ENCODE measurements at places on chromosomes 5 and 9.

DNA sequence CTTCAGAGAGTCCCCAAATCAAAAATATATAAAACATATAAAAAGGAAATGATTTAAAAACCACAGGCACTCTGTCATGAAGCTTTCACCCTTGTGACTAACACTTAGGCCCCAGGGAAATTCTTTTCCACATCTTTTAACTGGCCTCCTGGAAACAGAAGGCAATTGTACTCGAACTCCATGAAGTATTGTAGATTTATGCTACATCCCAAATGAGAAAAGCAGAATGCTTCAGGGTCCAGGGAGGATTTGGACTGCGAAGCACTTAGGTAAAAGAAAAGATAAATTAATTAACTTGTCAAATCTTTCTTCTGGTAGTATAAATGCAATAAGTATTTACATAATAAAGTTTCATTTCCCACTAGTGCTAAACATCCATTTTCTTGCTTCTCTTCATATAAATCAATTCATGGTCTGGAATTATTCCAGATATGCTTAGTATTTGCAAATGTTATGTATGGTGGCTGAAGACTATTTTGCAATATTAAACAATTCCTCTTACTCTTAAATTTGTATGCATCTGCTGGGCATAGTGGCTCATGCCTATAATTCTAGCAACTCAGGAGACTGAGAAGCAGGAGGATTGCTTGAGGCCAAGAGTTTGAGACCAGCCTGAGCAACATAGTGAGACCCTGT, 64.9 kb upstream of the ELL2 start:
- DNase-seq: no peak

- DNase-seq: no peak
Observed at GRCh38 chr9:70987986-70988385, 133.4 kb downstream of the TRPM3 start.

- DNase-seq: no peak
Observed at GRCh38 chr9:37976714-37977477, 73.0 kb upstream of the SLC25A51 start.

DNA sequence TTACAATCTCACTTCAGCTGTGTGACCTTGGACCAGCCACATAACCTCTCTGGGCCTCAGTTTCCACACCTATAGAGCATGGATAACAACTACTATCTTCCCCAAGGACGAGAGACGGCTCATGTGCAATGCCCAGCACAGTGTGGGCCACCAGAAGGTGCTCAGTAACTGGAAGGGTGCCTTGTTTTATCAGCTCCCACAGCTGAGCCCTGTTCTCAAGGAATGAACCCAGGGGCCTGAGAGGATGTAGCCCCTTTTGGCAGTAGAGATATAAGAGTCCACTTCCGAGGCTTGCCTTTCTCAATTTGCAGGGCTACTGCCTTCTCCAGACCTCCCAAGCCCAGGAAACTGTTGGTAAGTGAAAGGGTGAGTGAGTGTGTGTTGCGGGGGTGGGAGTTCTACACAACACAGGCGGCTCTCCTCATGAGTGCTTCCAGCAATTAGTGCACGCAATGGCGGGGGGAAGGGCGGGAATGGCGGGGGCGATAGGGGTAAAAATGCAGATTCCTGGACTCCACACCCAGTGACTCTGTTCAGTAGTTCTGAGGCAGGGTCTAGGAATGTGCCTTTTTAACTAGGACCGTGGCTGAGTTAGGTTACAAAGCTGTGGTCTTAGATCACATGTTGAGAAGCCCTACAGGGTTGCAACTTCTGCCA, 185.1 kb downstream of the FSTL4 start:
- no peak for DNase-seq

- DNase-seq: no peak
Observed at GRCh38 chr5:122697191-122697590, 77.7 kb upstream of the SNX2 start.

DNA sequence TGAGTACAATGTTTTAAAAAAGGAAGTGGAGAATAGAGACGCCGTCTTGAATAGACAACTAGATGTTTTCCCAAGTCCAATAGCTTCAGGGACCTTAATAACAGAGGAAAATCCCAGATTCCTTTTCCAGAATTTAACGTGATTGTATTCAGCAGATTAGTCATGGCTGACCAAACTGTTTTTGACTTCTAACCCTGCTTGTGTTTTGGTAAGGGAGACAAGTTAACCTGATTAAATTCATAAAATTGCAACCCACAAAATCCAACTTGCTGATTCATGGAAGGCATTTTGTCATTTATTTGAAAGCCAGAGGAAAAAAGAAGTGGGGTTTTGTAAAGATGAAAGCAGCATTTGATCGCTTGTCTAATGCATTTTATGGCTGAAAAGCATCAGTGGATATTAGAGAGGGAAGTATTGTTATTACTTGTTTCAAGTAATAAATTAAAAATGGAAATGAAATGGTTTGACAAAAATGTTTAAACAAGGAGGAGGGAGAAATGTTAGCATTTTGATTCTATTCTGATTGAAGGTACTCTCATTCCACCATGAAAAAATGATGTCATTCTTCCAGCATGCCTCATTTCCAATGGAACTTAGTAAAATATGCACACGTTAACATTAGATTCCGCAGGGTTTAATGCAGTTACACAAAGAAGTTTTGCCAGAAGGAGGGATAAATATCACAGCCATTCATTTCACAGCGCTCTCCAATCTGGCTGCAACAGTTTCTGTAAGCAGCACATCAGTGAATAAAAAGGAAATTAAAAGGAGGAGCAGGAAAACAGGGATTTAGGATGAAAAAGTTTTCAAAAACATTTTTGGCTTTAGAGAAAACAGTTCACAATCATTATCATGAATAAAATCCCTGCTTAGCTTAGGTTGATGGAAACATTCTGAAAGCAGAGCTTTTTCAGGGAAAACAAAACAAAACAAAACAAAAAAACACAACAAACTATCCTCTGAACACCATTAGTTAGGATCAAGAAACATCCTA, 314.7 kb downstream of the PRR16 start:
- no peak for DNase-seq

DNA sequence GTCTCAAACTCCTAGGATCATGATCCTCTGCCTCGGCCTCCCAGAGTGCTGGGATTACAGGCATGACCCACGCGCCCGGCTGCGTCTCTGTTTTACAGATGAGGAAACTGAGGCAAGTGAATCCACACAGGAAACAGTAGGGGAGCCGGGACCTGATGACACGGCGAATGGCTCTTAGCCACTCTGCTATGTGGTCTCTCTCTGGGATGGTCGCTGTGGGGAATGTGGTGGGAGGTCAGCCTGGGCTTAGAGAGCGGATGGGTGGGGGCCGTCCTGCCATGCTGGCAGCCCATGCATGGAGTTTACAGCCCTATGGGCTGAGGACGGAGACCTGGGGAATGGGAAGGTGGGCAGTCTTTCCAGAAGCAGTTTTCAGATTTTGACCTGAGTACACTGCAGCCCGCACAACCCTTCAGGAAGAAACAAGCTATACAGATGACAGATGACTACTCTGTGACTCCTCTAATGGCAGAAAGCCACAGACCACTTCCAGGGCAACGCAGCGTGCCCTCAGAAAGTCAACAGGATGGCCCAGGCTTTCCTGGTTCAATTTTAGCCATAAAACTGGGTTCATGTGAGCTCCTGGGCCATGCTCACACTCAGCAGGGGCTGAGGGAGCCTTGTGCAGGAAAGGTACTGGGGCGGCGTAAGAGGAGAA, 136.1 kb upstream of the RAPGEF1 start:
- no peak for DNase-seq

DNA sequence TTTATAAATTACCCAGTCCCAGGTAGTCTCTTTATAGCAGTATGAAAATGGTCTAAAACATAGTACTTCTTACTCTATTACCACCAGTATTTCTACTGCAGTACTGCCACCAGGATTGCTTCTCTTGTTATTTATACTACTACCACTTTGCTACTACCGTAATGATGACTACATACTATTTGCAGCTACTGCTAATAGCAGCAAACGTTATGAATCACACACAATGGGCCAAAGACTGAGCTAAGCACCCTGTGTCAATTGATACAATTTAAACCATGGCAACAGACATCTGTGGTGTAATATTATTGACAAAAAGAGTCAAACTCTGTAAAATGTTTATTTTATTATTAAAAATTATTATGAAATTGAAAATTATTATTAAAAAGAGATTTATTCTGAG, 15.3 kb upstream of the KIF12 start:
- DNase-seq: no peak

DNA sequence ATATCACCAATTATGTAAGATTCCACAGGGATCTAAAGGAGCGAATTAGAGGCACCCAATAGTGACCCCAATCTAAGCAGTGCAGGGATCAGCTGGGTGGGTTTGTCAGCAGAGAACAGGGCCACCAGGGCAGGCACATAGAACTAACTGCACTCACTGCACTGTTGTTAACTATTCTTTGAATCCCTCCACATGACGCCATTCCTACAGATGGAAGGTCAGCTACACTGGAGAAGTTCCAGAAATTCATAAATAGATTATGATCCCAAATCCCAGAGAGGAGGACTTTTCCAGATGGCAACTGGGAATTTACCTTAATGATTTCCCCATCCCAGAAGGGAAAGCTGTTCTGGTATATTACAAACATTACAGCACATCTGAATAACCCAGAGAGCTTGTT, 84.2 kb downstream of the THBS4 start:
- no peak for DNase-seq

- no peak for DNase-seq
Observed at GRCh38 chr5:9350301-9350797, 195.5 kb downstream of the SEMA5A start.

DNA sequence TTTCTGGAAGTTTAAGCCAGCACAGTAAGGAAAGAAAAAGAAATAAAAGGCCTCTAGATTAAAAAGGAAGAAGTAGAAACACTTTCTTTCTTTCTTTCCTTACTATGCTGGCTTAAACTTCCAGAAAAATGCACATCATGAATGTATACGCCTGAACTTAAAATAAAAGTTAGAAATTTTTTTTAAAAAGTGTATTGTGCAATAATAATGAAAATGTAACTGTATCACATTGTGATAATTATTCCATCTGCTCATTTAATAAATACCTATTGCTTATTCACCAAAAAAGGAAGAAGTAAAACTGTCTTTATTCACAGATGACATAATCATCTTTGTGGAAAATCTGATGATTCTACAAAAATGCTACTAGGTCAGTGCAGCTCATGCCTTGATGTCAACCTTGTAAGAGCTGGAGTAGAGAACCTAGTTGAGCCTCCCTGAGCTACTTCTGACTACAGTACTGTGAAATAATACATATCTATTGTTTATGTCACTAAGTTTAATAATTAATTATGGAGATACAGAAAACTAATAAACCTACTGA, 49.4 kb downstream of the MCTP1 start:
- no peak for DNase-seq

DNA sequence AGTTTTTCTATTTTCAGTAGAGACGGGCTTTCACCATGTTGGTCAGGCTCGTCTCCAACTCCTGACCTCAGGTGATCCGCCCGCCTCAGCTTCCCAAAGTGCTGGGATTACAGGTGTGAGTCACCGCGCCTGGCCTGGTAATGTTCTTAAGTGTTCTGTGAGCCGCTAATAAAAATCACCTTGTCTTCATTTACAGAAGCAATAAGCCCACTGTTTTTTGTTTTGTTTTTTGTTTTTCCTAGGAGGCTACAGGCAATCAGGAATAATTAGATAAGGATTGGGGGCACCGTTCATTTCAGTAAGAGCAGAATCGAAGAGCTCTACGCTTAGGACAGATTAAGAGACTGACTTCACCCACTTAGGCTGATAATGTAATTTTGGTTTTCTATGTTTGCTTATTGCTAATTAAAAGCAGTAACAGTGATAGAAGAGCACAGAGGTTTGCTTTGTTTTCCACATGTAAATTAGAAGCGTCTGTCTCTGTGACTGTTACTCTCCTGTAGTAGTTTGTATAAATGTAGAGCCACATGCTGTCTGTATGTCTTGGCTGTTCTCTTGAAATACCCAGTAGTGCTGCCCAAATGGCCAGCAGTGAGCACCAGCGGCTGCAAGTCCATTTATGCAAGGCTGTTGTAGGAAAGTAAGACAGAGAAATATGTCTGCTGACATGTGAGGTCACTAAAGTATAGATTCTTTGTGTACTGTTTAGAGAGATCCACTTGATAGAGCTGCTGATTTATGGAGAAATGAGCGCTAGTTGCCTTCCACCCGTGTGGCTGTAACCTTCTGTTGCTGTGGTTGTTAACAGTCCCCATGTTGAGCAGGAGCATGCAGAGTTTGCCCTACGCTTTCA, 30.5 kb downstream of the TRIO start:
- DNase-seq: no peak

DNA sequence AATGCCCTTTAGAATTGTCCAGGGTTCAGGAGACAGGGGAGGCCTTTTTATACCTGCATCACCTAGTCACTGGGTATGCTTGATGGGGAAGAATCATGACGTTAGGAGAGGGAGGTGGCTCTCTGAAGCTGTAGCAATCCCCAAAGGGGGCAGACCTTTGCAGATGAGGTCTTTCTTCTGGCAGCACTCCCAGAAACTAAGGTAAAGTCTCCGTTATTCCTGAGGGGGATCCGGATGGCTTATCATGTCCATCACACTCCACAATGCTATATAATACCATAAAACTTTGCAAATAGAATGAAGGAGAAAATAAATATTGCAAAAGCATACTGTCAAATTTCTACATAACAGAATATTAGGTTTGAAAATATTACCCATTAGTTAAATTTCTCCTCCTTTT, 21.5 kb upstream of the CAST start:
- no peak for DNase-seq

DNA sequence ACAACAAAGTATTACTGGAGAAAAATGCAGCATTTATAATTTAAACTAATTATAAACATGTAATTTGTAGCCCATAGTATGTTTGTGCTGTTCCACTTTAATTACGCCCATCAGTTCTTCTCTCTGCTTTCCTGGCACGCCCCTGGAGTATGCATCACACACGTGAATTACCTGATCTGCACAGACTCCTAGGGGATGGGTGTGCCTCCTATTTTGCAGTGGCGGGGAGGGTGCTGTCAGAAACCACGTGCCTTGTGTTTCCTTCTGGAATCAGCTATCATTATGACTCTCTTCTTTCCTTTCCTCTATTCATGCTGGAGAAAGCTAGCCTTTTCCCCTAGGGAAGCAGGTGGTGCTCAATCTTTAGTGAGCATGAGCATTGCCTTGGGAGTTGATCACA, 43.3 kb downstream of the RPS23 start:
- DNase-seq: no peak

GRCh38 chr9:76634356-76635054, 129.7 kb upstream of the PCA3 start:
- DNase-seq: no peak

DNA sequence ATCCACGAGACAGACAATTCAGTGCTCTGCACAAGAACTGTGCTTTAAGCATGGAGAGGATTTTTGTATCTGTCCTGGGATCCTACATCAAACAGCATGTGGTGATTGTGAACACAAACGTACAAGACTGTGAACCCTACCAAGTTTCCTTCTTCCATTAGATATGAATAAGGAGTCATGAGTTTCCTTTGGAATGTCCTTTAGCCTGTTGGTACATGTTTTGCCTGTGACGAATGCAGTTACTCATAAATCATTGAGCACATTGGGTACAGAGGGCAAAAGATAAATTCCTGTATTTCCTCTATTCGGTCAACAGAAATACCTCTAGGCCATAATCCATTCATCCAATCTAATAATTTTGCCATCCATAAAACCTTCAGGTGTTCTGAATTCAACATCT, 61.5 kb downstream of the FXN start:
- DNase-seq: no peak

GRCh38 chr9:127114606-127115005, 7.8 kb downstream of the ANGPTL2 start:
- DNase-seq: no peak

- no peak for DNase-seq
Observed at GRCh38 chr9:88645879-88646199, 110.9 kb downstream of the NXNL2 start.
